Left ventricle myocardium inferior (tissue), 1 donor: ENCODE measurements at places on chromosomes 2 and 18.

DNA sequence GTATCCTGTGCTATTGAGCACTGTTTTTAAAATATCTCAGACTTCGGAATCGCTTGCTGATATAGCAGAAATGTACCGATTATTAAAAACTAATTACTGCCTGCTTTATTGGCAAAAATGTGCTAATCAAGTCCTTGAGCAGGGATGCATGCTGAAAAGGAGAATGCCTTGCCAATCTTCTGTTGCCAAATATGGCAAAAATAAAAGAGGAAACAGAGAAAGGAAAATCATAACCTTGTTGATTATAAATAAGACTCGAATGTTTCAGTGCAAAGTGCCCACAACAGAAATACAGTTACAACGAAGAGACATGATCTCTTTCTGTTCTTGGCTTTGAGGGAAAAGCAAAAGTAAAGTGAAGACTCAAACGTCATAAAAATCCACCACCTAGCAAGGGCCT is 248.5 kb downstream of the TMEM182 start:
- no peak for DNase-seq
- peaks cover 5% of the 10 kb centered on the region for H3K27me3 ChIP-seq
- no peak overlapping the region for H3K27ac ChIP-seq

DNA sequence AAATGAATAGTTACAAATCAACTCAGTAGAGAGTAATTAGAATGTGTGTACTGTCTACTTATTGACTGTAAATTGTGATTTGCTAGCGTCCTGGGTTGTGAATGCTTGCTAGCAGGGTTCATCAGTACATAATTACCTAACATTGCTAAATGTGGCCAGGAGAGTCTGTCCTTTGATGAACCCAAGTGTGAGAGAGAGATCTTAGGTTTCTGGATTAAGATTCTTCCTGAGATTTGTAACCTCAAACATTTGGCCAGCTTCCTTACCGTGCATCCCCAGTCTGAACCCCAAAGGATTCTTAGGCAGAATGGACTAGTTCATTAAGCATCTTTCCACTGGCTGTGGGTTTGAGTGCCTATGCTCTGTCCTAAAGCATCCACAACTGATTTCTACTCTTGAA is 84.0 kb upstream of the ITPRID2 start:
- no peaks in the 10 kb centered on the region for H3K36me3 ChIP-seq
- H3K27ac ChIP-seq: no peak overlapping the region
- peaks cover 40% of the 10 kb centered on the region for H3K4me1 ChIP-seq
- DNase-seq: no peak

DNA sequence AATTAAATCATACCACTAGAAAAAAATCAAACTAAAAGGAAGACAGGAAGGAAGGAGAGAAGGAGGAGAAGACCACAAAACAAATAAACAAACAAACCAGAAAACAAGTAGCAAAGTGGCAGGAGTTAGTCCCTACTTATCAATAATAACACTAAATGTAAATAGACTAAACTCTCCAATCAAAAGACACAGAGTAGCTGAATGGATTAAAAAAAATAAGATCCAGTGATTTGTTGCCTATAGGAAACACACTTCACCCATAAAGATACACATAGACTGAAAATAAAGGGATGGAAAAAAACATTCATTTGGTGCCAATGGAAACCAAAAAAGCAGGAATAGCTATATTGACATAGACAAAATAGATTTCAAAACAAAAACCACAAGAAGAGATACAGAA is 23.4 kb upstream of the BAZ2B start:
- no peaks in the 10 kb centered on the region for H3K27me3 ChIP-seq
- no peak overlapping the region for H3K27ac ChIP-seq
- no peaks in the 10 kb centered on the region for H3K36me3 ChIP-seq
- no peak for DNase-seq
- H3K4me3 ChIP-seq: no peak overlapping the region
- no peaks in the 10 kb centered on the region for H3K4me1 ChIP-seq

DNA sequence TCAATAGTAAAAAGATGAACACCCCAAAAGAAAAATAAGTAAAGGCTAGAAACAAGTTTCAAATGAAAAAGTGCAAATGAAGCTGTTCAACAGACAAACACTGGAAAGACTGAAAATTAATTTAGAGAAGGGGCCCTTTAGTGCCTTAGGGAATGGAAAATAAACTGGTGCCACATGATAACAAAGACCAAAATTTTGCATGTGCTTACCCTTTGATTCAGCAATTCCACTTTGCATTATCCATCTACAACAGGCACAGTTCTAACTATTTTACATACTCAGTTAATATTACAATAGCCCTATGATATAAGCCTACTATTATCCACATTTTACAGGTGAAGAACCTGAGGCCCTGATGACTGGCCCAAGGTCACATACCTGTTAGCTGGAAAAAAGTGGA is 183.9 kb downstream of the NBAS start:
- no peak for DNase-seq
- no peaks in the 10 kb centered on the region for H3K27me3 ChIP-seq

DNA sequence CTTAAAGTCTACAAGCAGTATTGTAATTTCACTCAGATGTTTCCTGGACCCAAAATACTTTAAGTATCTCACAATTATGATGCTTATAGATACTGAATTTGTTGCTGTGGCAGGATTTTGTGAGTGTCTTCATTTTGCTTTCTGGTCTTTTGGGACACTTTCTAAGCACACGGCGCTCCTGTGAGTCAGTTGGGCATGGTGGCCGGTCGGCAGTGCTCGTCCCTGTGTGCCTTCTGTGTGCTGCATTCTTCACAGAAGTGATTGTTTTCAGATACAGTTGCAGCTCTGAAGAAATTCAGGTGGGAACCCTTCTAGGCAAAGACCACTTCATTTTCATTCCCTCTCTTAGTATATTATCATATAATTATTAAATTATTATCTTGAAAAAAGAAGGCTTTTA is 273.3 kb downstream of the ZNF407 start:
- no peaks in the 10 kb centered on the region for H3K27me3 ChIP-seq
- H3K4me3 ChIP-seq: no peak overlapping the region
- no peak for DNase-seq
- H3K4me1 ChIP-seq: peaks cover 35% of the 10 kb centered on the region
- no peaks in the 10 kb centered on the region for H3K36me3 ChIP-seq

- DNase-seq: no peak
- H3K27me3 ChIP-seq: no peaks in the 10 kb centered on the region
- H3K36me3 ChIP-seq: no peaks in the 10 kb centered on the region
These were observed 245.1 kb downstream of the NEDD4L start for GRCh38 chr18:58288921-58289797.
